ENCODE measurements at places on chromosomes 5 and 9.

DNA sequence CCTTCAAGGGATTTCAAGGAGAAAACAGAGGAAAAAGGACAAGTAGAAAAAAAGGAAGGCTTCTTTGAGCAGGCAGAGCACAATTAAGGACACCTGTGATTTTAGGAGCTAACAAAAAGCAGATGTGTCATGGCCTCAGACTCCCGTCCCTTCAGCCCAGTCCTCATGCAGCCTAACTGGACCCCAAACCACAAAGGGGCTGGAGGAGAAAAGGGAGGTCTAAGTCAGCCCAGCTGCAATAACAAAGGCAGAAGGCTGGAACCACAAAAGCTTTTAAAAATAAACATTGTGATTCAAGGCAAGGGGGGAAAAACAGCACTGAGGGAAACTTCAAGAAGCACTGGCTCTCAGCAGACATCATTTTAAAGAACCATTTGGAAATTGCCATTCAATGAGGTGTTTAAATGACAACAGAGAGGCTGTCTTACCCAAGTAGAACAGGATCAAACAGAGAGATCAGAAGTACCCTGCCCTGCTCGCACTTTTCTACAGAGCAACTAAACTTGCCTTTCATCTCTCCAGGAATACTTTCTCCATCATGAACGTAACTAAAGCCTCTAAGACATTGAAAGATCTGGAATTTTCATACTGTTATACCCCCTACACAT, 89.3 kb downstream of the SEMA5A start:
- DNase-seq: no peak

DNA sequence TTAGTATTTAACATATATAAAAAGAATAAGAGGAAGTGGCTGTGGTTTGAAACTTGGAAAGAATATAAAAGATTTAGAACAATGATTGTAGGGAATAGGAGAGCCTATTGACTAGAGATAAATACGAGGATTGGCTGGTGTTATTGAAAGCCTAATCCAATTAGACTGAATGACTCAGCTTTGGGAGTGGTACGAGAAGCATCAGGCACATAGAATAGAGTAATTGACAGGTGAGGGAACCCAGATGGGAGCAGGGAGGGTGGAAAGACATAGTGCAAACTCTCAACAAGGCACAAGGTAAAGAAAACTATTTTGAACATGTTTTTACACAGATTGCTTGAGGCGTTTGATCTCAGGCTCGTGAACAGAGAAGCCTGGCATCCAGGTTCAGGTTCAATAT, 338.9 kb upstream of the KLF9 start:
- DNase-seq: no peak

DNA sequence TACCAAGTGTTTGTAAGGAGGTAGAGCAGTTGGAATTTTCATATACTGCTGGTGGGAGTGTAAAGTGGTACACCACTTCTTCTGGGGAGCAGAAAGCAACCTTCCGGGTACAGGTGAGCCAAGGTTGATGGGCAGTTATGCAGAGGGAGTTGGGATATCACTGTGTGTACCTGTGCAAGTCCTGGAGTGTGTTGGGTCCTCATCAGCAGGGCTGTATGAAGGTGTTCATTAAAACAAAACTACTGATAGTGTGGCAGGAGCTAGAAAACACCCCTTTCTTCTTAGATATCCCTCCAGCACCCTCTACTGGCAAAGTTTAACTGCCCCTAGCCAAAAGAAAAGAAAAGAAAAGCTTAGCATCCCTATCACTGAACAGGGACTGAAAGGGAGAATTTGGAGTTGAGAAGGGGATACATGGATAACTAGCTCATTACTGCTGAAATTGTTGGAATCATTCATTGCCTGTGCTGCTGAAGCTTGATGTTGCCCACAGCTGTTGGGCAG, 10.7 kb downstream of the MARCHF6 start:
- peak; percentile 74 for DNase-seq

GRCh38 chr9:36451949-36452348, 51.9 kb upstream of the RNF38 start:
- no peak for DNase-seq

GRCh38 chr5:54703133-54703532, 185.6 kb downstream of the SNX18 start:
- no peak for DNase-seq

DNA sequence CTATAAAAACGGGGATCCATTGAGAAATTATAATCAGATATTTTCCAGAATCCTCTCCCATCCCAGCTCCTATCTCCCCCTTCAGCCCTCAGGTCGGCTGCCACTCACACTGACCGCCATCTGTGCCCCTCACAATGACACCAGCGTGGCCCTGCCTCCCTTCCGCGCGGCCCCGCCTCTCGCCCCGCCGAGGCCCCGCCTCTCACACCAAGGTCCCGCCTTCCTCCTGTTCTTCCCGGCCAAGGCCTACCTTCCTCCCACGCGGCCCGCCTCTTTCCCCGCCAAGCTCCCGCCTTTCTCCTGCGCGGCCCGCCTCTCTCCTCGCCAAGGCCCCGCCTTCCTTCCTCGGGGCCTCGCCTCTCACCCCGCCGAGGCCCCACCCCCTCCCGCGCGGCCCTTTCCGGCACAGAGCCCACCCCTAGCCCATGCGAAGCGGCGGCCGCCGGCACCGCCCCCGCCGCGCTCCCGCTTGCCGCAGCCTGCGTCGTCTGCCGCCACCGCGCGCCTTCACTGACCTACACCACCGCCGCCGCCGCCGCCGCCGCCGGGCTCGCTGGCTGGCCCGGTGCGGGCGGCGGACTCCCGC, at the start of gene DNAJC21:
Gene DNAJC21, plus strand, starts transcription at position 426 of the 586 bp plus-strand sequence. CDS start 261 bp downstream, outside the sequence.
- peak; percentile 96 for DNase-seq

- DNase-seq: no peak
These were observed 60.4 kb downstream of the TNC start for GRCh38 chr9:115057559-115057958.

DNA sequence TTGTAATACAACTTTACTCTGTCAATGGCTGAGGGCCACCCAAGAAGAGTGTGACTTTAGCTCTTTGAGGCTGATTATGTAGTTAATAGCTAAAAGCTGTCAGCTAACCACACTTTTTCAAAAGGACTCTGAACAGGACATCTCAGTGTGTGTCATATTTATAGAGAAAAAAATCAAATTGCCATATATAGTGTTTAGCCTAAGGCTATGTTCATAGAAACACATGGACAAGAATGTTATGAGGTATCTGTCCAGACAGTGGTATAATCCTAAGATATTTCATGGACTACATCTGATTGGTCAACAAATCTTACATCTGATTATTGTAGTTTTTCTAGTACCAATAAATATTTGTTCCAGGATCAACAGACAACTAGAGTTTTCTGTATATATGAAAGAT, 42.1 kb upstream of the CDH18 start:
- DNase-seq: no peak

GRCh38 chr5:61055434-61056006, 106.7 kb downstream of the SMIM15 start:
- DNase-seq: peak; percentile 63

DNA sequence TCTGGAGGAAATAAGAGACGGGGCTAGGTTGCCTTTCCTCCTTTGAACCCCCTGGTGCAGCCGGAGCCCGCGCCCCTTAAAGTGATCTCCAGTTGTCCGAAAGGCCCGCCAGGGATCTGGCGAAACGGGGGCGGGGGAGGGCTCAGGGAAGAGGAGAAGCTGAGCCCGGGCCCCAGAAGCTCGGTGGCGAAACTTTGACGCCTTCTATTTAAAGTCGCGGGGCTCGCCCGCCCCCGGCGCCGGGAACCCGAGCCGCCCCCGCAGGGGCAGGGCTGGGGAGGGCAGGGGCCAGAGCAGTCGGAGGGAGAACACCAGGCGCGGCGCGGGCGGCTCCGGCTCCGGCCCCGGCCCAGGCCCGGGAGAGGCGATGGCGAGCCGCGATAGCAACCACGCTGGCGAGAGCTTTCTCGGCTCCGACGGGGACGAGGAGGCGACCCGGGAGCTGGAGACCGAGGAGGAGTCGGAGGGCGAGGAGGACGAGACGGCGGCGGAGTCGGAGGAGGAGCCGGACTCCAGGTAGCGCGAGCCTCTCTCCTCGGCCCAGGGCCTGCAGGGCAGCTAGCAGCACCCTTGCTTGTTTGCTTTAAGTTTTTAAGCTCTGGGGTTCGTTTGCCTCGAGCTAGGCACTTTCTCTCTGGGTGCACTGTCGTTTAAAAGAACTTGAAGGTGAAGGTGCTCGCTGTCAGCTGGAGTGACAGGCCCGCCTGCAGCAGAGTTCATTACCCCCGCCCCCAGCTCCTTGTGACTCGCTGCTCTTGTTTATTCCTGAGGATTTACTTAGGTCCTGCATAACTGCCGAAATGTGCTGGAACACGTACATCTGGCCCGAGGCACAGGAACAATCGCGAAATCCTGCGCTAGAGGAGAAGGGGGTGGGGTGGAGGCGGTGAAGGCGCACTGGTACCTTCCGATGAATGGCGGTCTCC, at the start of gene CMYA5:
Gene CMYA5, plus strand, starts transcription at position 296 of the 926 bp plus-strand sequence. Its CDS starts 72 bp downstream, at position 368.
- DNase-seq: no peak

DNA sequence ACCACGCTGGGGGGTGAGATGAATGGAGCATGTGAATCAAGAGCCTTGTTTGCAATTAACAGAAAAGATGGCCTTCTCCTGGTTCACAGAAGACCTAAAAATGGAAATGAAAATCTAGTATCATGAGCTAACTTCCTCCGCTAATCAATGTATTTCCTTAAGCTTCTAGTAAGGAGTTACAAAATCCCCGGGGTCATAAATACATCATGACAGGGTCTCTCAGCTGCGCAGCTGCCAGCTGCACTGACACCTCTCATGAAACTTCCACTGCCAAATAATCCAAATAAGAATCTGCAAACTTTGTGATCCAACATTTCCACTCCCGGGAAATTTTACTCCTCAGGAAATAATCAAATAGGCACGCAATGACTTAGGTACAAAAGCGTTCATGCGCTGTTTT, 11.9 kb downstream of the MYO10 start:
- no peak for DNase-seq

DNA sequence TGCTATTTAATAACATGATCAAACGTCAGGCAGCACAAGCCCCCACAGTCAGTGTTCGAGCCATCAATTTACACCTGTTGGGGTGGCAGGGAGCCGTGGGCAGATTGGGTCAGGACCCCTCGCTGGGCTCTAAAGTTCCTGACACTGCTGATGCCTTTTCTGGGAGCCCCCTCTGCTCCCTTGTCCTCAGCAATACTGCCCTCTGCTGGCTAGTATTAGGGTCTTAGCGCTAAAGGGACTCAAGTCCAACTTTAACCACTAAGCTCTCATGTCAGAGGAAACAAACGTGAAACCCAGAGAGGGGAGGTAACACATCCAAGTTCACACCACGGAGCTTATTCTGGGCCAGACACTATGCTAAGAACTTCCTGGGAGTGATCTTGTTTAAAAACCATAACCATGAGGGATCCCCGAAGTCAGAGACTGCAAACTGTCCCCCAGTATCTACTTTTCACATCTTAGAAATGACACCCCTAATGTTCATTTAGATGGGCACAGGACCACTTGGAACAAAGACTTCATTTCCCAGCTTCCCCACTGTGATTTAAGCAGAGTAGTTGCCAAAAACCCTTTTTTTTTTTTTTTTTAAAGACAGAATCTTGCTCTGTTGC, 20.4 kb downstream of the ANKS6 start:
- DNase-seq: peak; percentile 73

- no peak for DNase-seq
These were observed 277.6 kb downstream of the TMEM38B start for GRCh38 chr9:105971986-105972385.

DNA sequence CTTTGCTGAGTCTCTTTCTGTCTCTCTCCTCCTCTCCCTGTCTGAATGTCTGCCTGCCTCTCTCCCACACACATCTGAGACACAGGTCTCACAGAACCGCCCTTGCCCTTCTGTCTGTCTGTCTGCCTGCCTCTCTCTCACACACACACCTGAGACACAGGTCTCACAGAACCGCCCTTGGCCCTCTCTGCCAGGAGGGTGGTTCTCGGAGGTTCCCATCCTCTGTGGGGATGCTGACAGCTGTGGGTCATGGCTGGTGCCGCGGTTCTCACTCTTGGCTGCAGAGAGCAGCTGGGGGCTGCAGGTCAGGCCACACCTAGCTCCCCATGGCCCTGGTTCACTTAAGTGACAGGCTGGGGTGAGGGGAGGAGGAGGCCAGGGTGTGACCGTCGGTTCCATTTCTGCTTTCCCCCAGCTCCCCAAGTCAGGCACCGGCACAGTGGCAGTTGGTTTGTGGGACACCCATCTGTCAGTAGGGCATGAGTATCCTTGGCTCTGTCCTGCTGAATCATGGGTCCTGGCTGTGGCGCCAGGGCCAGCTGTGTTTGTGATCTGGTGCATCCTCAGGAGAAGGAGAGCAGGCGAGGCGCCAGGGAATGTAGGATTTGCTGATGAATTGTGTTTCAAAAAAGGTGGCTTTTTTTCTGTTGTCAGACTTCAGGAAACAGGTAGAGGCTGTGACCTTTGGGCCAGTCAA, 42.3 kb upstream of the CLPTM1L start:
- no peak for DNase-seq

DNA sequence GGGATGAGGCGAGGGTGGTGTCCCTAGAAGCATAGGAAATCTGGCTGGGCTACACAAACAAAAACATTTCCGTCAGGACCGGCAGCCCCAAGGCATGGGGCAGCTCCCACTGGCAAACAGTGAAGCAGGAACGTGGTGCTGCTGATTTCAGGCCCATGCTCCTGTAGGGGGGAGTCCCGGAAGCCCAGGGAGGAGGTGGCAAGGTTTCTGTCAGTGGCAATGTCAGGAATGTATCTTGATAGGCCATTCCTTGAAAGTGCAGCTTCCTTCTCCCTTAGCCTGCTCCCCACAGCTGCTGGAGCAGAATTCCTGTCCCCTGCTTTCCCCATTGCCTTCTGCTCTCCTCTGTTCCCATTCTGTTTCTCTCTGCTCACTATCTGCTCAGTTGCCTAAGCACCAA, 42.4 kb downstream of the MRRF start:
- DNase-seq: no peak

- DNase-seq: no peak
These were observed 183.9 kb upstream of the ZNF618 start for GRCh38 chr9:113692256-113692655.

GRCh38 chr9:100911273-100911672, 117.3 kb upstream of the PLPPR1 start:
- DNase-seq: no peak

DNA sequence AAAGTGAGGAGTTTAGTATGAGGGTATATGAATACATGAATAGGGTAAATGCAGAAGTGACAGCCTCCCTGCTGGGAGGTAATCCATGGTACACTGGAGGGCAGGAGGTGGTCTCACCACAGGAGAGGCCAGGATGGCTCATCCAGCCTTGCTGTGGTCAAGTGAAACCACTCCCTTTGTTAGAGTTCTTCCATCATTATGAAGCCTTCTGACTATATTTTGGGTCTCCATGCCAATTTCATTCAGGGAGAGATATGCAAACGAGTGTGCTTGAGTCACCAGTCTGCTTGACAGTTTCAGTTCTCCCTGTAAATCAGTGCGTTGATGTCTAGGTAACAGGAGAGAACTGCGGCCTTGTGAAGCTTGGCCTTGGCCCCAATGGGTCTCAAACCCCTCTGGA, 16.4 kb downstream of the PPP3R2 start:
- DNase-seq: no peak

DNA sequence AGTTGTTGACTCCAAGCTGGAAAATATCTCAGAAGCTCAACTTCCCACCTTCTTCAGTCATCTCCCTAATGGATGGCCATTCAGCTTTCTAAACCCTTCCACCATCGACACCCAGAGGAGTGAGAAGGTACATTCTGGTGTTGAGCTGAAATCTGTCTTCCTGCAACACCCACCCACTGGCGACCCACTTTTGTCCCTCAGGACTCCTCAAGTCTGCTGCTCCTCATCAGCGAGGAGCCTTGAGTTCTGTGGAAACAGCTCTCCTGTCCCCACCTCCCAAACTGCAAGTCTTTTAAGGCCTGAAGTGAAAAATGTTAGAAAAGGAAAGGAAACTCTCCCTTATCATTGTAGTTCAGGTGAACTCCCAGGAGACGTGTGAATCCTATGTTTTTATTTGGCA, 111.5 kb upstream of the HAND1 start:
- DNase-seq: no peak
